ENCODE measurements at places on chromosomes 7 and 10. TPM values are rescaled to one million over a fixed set of nuclear protein-coding genes. Genes with fewer than 3 reads are reported as not detected.

DNA sequence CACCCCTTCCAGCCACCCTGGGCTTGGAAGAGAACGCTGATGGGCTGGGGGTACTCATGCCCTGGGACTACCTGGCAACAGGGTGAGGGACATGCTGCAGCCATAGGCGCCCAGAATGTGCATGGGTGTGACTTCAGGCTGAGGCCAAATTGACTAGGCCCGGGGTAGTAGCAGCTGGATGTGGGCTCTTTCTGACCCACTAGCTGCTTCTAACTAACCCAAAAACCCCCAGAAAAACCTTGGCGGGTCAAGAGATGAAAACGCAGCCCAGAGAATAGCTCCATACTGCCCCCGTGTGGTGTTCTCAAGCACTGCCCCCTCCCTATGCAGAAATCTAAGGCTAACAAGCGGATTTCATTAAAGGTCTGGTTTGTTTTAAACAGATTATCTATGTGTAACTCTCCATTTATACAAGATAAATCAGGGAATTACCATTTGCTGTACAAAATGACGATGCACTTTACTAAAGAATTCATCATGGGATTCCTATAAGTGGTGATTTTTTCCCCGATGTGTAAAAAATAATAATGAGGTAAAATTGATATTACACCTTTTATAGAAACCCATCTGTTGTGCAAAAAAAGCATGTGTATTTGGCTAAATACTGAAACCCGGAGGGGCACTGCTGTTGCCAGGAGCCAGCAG lies 4.2 kb downstream of the SMARCD3 start:
- peak; percentile 15 for DNase-seq
- no peak overlapping the region for H3K27ac ChIP-seq
- peaks cover 24% of the 10 kb centered on the region for H3K27me3 ChIP-seq
- H3K36me3 ChIP-seq, result no peaks in the 10 kb centered on the region
- H3K4me3 ChIP-seq, result no peak overlapping the region

DNA sequence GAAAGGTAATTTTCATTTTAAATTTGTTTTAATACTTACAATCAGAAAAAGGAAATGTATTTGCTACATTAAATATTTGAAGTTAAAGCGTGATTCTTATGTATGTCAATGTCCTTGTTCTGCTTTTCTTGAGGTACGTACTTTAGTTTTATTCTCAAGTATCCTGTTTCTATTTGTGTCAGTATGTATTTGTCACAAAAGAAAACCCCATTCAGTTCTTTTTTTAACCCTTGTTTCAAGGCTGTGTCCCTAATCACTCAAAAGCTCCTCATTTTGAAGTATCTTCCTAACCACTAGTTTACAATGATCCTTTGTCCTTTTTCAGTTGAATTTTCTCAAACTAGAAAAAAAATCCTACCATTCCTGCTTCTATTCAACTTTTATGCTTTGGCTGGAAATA lies 25.2 kb downstream of the NHLRC2 start:
- H3K27me3 ChIP-seq, result no peaks in the 10 kb centered on the region
- H3K4me1 ChIP-seq, result peaks cover 25% of the 10 kb centered on the region
- H3K4me3 ChIP-seq, result peak overlapping the region; percentile 47
- peak; percentile 48 for DNase-seq
- no peaks in the 10 kb centered on the region for H3K36me3 ChIP-seq

GRCh38 chr10:56142092-56142728 lies 218.8 kb downstream of the ZWINT start:
- peak; percentile 50 for DNase-seq
- H3K27me3 ChIP-seq, result no peaks in the 10 kb centered on the region
- H3K36me3 ChIP-seq, result no peaks in the 10 kb centered on the region
- no peaks in the 10 kb centered on the region for H3K4me1 ChIP-seq
- H3K4me3 ChIP-seq, result no peak overlapping the region
- H3K27ac ChIP-seq, result peak overlapping the region; percentile 7

- no peak for DNase-seq
- H3K27me3 ChIP-seq, result no peaks in the 10 kb centered on the region
- no peak overlapping the region for H3K27ac ChIP-seq
- no peaks in the 10 kb centered on the region for H3K36me3 ChIP-seq
- no peak overlapping the region for H3K4me3 ChIP-seq
Observed at GRCh38 chr10:113015201-113015600, 65.2 kb downstream of the TCF7L2 start.

DNA sequence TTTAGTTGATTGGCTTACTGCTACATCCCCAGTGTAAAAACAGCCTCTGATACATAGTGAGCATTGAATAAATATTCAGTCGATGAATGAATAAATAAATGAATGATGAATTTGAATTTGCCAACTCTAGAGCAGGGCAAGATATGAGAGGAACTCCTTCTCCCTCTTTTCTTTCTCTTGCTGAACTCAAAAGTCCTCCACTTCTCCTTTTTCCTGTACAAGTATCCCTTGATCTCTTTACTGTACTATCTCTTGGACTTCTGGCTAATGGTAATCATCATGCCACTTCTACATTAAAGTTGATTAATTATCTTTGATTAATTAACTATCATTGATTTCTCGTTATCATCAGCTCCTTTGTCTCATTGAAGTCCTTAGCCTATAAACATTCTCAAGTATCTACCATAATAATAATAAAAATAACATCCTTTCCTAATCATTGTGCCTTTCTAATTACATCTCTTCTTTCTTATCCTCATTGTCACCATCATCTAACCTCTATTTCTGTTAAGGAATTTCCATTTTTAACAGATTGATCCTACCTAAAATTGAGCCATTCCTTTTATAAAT lies 10.6 kb downstream of the CPED1 start:
- H3K27me3 ChIP-seq, result peaks cover 6% of the 10 kb centered on the region
- DNase-seq, result no peak
- H3K27ac ChIP-seq, result no peak overlapping the region
- H3K4me3 ChIP-seq, result no peak overlapping the region
- no peaks in the 10 kb centered on the region for H3K36me3 ChIP-seq

Gene MNX1
- 1.8 TPM for total RNA-seq

DNA sequence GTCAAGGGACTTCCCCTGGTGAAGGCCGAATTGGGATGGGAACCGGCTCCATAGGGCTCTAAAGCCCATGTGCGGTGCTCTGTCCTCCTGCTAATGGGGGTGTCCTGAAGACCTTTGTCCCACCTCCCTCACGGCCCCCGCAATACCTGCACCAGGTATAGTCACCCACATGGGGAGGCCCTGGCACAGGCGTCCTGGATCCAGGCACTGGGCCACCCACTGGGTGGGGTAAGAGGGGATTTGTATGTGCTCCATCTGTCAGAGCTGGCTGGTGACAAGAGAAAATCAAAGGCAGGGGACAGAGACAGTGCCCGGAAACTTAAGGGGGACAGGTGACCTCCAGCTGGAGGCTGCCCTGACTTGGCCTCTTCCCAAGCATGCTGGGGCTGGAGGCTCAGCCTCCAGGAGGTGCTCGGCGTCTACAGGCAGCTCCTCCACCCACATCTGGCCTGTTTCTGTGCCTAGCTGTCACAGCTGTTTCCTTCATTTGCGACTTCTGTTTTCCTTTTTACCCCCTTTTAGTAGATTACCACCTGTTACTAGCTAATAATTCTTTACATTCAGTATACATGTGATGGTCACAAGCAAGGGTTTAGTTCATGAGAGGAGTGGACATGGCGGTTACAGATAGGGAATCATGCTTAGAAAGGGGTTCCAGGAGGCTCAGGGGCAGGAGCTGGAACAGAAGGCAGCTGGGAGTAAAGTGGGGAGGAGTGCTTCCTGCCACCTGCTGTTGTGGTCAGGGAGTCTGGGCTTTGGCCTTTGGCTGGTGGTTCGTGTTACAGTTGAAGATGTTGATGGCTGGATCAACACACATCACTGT lies 2.3 kb upstream of the CUZD1 start:
- H3K27ac ChIP-seq, result no peak overlapping the region
- no peaks in the 10 kb centered on the region for H3K27me3 ChIP-seq
- no peaks in the 10 kb centered on the region for H3K36me3 ChIP-seq
- no peaks in the 10 kb centered on the region for H3K4me1 ChIP-seq
- no peak for DNase-seq

Measured in GM12878 (cell line).